Kasumi-1 (cell line): ENCODE measurements at places on chromosomes 4 and X.

DNA sequence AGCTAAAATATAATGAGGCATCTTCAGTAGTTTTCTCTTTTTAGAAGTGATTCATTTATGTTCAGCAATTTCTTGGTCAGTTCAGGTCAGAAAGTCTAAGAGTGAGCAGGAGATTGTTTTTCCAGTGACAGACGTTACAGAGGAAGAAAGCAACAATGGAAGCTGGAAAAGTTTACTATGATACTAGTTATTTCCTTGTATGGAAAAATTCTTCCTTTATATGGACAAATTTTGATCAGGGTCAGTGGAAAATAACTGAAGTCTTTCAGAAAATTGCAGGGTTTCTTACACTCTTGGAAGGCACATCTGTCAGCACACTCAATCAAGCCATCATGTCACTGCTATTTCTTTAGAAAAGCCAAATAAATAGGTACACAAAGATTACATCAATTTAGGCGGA, 1120.7 kb downstream of the FAT4 start:
- no peak for DNase-seq

DNA sequence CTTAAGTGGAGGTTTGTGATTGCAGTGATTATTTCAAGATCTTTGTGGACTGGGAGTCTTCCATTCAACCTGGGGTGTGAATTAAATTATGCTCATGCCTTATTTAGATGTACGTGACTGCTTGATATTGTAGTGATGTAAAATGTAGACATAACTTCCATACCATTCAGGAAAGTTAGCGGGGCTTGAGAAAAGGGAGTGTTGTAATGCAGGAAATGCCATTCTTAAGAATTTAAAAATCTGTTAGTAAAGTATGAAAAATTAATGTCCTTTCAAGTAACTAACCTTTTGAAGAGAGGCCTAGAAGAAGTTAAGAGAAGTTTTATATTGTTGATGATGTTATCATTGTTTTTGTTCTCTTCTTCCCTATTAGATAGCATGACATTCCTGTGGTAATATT, 318.2 kb downstream of the CCSER1 start:
- no peak for DNase-seq

GRCh38 chr4:124118061-124118460, 594.5 kb downstream of the ANKRD50 start:
- DNase-seq, result no peak

DNA sequence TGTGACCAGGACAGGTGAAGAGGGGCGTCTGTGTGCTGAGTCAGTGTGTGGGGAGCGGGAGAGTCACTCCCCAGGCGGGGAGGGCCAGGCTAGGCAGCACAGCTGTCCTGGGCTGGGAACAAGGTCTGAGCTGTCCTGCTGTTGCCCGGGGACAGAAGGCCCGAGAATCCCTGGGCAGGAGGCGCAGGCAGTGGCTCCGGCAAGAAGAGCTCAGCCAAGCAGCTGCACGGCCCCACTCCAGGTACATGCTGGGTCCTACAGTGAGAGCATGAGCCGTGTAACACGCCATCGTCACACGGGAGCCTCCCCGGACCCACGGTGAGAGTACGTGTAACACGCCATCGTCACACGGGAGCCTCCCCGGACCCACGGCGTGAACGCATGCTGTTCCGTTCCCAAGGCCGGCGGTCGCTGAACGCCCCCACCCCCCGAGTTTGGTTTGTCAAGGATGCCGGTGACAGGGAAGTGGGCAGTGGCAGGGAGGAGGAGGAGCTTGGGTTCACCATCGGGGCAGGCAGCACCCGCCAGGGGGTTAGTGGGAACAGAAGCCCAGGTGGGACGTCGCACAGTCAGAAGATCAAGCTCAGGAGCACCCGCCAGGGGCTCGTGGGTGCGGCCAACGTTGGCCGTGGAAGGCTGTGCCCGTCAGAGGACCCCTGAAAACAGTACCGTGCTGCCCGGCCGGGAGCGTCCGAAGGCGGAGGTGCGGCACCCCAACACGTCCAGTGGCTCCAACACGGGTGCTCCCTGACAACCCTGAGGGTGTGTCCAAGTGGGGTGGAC, 15.6 kb downstream of the PPP2R3B start:
- DNase-seq, result no peak

GRCh38 chr4:20418861-20419451, 167.3 kb downstream of the SLIT2 start:
- DNase-seq, result peak; percentile 61

DNA sequence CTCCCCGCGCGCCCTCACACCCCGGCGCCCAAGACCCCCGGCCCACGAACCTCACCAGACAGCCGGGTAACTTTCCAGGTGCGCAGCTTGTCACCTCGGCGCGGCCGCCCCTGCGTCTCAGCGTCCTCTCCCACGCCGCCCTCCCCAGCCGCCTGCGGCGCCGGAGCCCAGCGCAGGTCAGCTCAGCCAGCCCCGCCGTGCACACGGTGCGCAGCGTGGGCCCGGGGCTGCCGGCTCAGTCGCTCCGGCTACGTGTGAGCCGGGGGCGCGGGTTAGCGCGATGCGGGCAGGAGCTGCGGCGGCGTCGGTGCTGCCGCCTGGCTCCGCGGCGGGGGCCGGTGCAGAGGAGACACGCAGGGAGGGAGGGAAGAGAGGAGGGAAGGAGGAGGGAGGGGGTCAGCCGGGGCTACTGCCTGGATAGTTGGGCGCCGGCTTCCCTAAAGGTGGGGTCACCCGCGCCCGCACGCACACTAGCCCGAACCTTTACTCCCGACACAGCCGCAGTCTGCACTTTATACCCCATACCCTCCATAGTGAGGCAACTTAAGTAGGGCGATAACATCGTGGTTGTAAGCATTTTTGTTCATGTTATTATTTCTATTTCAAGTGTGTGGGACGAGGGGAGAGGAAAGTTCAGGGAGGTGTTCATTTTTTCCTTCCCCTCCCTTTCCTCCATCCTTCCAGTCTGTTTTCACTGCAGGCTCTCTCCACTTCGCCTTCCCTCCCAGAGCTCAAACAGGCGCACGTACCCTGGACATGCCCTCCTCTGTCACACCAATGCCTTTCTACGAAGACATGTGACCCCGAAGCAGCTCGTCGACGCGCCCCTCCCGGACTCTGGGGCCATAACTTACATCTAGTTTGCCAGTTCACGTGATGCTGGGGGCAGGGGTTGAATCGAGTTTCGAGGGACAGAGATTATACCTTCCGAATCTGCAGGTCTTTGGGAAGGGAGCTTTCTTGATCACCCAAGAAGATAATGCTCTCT, at the start of gene PRKG2:
Gene PRKG2, minus strand, starts transcription at position 342 of the 988 bp plus-strand sequence. CDS start 10,175 bp downstream, outside the sequence.
- no peak for DNase-seq

GRCh38 chrX:41273638-41274037, 60.3 kb upstream of the DDX3X start:
- no peak for DNase-seq

DNA sequence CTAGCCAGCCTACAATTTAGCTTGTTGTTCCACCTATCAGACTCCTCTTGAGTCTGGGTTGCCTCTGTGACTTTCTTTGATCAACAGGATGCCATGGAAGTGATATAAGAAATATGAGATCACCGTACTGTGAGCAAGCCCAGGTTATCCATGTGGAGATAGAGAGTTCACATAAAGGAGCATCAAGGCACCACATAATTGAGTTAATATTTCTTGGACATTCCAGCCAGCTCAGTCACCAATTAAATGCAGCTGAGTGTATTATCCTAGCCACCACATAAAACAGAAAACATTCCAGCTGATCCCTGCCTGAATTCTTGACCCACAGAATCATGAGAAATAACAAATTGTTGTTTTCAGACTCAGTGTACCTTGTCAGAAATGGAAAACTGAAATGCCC, 253.6 kb downstream of the PPP1R2C start:
- no peak for DNase-seq

DNA sequence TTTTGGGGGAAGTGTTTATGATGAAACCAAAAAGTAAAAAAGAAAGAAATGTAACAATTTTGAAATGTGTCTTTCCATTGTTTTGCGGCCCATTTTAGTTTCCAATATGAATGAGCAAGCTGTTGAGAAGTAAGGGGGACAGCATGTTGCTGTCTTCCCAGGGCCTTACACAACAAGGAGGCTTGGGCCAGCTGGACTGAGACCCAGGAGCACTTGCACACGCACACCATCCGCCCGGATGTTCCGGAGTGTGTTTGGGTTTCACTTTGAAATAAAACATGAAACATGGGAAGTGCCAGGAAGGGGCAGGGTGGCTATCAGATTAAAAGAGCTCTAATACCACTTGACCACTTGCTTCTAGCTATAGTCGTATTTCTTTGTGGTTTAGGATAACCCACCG, 144.4 kb downstream of the NHS start:
- no peak for DNase-seq

GRCh38 chr4:158826057-158826456, 57.2 kb downstream of the FNIP2 start:
- no peak for DNase-seq

DNA sequence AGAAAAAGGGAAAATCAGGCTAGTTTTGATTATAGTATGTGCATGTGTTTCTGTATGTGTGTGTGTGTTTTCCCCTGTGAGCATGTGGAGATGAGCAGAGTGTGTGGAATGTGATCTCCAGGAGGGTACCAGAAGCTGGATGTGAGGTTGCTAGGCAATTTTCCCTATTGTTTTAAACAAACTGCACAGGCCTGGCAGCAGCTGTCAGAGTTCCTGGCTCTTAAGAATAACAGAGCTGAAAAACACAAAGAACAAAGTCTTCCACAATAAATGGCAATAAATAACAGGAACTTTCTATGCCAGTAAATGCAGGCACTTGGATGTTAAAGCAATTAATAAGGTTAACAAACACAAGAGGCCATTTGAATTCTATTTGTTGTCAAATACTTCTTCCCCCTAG, 344.6 kb upstream of the CTSO start:
- DNase-seq, result no peak

DNA sequence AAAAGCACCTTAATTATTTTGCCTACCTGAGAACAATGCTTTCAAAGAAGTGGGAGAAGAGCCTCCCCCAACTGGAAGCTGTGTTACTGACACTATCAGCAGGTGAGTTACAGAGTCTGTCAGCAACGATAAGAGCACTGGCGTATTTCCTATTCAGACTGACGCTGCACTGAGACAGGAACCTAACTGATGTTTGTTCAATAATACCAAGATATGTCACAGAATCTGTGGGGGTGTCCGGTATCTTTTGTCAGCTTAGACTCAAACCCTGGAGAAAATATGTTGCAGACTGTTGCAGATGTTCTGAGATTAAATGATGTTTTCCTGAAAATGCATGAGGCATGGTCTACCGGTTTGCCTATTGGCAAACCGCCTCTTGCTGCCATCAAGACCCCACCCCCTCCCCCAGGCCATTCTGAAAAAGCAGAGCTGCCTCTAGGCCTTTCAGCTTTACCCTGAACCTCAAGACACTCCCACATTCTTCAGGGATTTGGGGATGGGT, 115.2 kb upstream of the KIT start:
- DNase-seq, result no peak

GRCh38 chrX:13188731-13189309, 131.0 kb downstream of the ATXN3L start:
- no peak for DNase-seq

- no peak for DNase-seq
Observed at GRCh38 chrX:133645256-133645655, 230.0 kb upstream of the GPC4 start.
